ENCODE measurements at places on chromosomes 11 and 22.

- DNase-seq = no peak
Observed at GRCh38 chr22:39655004-39655579, 84.5 kb downstream of the CACNA1I start.

- peak; percentile 17 for DNase-seq
Observed at GRCh38 chr11:111663820-111664219, 61.6 kb downstream of the SIK2 start.

DNA sequence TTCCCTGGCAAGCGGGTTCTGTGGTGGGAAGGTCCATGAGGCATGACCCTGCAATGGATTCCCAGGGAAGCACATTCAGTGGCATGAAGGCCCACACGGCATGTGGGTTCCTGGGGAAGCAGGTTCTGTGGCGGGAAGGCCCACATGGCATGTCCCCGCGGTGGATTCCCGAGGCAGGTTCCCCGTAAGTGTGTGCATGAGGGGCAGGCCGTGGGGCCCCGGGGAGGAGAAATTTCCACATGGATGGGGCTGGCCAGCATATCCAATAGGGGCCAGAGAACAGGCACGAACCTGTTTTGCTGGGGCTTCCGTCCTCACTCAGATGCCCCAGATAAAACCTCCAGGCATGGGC lies 83.7 kb downstream of the PHF21B start:
- DNase-seq = no peak

GRCh38 chr11:25547292-25547691 lies 784.6 kb upstream of the ANO3 start:
- no peak for DNase-seq

- no peak for DNase-seq
Observed at GRCh38 chr11:75768909-75769771, 562 bp downstream of the DGAT2 start.

DNA sequence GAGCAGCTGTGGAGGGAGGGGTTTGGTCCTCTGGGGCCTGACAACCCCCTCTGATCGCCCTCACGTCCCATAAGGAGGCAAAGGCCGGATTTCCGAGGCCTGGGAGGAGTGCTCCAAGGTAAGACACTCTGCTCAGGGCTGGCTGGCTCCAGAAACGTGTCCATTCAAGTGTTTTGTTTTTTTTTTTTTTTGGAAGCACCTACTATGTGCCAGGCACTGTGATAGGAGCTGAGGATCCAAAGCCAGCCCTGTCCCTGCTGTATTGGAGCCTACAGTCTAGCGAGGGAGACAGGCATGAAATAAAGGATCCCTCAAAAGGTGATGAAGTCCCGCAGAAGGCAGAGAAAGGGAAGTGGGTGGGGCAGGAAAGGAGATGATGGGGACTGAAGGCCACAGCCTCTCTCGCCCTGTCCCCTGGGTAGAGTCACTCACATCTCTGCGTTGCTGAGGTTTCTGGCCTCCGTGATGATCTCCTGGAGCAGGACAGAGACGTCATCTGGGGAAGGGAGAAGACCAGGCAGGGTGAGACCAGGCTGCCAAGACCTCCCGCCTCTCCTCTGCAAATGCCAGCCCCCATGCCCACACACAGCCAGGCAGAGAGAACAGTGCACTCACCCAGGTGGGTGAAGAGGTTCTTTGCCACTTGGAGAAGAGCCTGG lies 89.2 kb downstream of the PDE2A start:
- no peak for DNase-seq

- no peak for DNase-seq
Observed at GRCh38 chr11:4830909-4831308, 9.8 kb downstream of the OR51F2 start.

DNA sequence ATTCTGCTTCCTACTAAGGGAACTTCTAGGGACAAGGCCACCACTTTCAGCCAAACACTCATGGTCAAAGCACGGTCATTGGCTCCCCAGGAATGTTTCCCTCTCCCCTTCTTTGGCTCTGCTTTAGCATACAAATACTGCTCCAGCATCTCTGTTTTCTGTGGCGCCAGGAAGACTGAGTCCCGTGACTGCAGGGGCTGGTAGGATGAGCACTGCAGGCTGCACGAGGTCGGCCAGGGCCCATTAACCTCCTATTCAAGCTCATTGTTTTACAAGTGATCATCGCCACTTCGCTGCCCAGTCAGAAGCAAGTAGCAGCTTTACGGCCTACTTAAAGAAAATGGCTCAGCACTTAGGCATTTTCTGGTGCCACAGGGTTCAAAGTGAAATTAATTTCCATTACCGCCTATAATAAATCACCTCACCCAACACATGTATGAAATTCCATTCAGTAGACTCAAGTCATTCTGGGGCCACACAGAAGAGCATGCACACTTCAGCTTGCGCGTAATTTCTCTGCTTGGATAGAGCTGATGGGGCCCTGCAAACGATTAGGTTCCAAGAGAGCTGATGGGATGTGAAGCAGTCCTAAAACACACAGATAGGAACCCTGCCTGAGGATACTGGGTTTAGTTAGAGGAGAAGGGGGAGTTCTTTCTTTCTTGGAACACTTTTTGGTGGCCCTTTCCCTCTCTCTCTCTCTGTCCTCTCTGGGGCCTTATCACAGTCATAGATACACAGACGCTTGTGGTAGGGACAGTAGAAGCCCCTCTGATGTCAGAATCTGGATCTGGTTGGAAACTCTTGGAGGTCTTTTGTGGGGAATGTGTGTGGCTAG lies 173.7 kb downstream of the KIF18A start:
- peak; percentile 14 for DNase-seq

- no peak for DNase-seq
Observed at GRCh38 chr11:34207487-34208180, 102.2 kb downstream of the NAT10 start.

DNA sequence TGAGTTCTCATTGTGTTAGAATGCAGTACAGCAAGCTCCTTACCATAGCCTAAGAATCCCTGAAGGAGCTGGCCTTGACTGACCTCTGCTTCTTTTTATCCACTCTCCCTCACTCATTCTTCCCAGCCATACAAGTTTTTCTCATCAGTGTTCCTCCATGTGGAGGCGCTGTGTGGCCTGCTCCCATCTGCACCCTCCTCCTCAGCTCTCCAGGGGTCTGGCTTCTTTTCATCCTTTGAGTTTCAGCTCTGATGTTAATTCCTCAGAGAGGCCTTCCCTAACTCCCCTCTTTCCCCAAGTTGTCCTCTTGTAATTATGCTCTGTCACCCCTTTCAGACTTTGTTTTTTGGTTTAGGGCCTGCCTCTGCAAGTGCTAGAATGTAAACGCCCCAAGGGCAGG lies 144.8 kb downstream of the WNT7B start:
- DNase-seq = no peak

DNA sequence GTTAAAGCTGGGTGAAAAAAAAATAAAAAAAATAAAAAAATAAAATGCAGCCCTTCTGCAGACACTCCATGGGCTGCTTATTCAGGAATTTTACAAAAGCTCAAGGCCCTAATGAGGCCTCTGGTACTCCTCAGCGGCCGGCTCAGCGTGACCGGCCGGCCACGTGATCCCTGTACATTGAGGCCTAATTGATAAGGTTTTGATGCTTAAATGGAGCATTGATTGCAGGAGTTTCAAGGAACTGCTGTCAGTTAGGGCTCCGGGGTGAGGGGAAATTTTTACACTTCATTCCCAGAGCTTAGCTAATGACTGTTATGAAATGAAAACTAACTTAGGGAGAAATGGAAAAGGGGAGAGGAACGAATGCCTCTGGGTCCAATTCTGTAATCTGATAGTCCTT lies 368.8 kb upstream of the KIRREL3 start:
- no peak for DNase-seq

DNA sequence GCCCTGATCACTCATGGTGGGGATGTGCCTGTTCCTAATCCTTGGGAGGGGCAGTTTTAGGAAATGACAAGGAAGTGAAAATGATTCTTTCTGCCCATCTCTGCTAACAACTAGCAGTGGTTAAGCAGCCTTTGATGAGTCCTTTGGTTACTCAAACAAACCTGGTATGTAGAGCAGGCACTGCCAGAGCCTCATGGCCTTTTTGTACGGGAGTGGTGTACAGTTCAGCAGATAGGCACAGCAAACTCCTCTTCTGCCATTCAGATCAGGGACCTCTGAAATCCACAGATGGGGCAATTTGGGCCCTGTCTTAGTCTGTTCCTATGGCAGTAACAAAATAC lies 66.2 kb downstream of the FZD4 start:
- DNase-seq = no peak

DNA sequence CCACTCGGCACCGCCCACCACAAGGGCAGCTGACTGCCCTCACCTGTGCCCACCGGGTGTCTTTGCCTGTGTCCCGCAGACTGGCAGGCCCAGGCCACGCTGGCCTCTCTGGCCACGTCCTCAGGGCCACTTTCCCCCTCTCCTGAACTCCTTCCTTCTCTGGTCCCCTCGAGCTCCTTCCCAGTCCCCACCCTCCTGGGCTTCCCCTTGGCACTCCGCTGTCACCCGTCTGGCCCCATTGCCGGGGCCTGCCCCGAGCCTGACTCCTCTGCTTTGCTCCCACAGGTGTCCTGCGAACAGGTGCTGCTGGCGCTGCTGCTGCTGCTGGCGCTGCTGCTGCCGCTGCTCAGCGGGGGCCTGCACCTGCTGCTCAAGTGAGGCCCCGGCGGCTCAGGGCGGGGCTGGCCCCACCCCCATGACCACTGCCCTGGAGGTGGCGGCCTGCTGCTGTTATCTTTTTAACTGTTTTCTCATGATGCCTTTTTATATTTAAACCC lies 14.2 kb downstream of the MCAT start:
- peak; percentile 22 for DNase-seq

- no peak for DNase-seq
Observed at GRCh38 chr11:109423466-109424190, 1.6 kb downstream of the C11orf87 start.

- DNase-seq = no peak
Observed at GRCh38 chr11:64037027-64037634, 1.4 kb downstream of the FLRT1 start.

DNA sequence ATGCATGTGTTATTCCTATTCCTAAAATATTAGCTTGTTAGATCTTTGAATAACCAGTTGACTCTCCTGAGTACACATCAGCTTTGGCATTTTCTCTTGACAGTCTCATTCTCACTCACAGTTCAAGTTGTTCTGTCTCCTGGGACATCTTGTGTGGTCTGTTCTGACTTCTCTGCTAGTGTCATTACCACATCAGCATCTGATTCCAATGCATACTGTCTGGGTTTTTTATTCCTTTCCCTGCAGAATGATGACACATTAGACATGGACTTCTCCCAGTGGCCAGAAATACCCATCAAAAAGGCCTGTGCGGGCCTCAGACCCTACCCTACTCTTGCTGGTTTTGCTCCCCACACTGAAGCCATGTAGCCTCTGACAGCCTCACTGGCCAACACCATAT lies 2.7 kb downstream of the ZNF74 start:
- DNase-seq = peak; percentile 45

DNA sequence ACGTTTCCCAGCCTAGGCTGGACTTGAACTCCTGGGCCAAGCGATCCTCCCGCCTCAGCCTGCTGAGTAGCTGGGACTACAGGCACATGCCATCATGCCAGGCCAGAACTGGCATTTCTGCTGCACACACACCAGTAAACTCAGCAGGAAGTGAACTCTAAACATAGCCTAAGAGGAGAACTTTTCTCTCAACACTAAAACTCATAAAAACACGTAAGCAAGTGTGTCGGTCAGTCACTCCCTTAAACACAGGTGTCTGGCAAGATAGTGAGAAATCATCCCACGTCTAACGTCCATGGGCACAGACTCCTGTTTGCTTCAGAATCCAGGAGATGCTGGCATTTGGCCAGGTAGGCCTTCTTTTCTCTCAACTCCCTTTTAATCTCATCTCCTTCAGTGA lies 104.8 kb downstream of the RPL27A start:
- DNase-seq = no peak

DNA sequence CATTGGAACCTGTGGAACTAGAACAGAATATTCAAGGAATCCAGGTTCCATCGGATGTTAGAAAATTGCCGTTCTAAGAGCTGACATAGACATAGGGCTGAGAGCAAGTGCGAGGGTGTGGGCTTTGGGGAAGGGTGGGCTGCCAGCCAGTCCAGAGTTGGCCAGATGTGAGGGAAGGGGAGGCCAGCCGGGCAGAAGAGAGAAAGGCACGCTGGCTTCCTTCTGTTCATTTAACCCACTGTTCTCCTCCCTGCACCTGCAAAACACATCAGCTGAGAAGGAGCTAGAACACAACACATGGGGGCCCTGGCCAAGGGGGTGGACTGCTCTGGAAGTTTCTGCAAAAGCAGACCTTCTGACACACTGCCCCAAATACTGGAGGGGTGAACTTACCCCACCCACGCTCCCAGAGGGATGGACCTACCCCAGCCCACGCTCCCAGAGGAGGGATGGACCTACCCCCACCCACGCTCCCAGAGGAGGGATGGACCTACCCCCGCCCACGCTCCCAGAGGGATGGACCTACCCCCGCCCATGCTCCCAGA lies 98.0 kb downstream of the SHANK2 start:
- DNase-seq = no peak

DNA sequence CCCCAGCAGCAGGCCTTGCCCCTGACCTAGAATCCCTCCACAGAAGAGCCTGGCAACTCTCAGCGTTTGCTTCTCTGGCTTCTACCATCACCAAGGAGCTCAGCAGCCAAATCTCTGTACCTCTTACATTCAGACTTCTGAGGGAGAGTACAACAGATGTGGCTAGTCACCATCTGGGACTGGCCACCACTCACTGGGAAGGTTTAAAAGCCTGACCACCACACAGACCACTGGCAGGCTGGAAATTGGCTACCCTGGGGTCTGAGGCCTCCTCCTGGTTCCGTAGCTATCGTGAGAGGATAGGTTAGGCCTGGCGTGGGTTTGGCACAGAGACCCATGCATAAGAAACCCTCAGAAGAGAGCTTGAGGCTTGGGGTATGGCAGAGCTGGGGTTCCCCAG lies 478.5 kb upstream of the CADM1 start:
- DNase-seq = no peak

DNA sequence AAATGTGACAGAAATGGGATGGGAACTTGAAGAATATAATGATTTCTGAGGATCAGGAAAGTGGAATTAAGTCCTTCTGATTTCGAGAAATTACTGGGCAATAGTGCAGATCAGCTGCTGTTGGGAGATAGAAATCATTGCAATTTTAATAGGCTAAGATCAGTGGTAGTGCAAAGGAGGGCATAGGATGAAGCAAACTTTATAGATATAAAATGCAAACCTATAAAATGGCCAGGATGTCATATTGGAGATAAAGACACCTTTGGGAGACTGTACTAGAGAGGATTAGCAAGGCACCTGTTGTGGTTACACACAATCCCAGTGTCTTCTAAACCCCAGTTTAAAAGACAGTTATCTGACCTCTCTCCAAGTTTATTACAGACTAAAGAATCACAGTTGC lies 6.5 kb upstream of the MS4A7 start:
- DNase-seq = peak; percentile 30
